ENCODE measurements at places on chromosomes 7 and 10.

- DNase-seq: no peak
Measured at GRCh38 chr10:61942604-61943461, 41.3 kb downstream of the ARID5B start.

DNA sequence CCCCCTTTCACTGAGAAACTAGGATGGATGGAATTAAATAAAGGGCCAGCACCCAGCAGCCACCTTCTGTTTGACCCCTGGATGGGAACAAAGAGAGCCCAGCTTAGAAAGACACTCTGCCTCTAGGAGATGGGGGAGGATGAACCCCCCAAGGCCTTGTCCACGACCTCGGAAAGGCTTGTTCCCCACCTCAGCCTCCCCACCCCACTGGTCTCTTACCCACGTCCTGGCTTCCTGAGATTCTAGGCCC, 9.7 kb downstream of the ITPRIP start:
- no peak for DNase-seq

DNA sequence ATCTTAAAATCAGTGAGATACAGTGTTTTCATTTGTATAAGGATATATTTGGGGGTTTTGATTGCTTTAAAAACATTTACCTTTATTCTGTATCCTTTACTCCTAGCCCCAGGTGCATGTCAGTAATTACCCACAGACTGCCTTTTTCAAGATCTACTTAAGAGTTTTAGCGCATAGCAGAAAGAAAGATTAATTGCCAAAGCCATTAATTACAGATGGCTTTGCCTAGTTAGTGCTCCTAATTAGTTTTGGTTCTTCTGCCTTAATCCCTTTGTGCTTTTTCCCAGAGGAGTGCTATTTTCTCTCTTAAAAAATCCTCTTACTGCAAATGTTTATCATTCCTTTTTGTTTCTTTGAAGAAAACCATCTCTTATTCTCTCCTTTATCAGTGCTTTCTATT, 122.8 kb downstream of the MAPK8 start:
- no peak for DNase-seq

DNA sequence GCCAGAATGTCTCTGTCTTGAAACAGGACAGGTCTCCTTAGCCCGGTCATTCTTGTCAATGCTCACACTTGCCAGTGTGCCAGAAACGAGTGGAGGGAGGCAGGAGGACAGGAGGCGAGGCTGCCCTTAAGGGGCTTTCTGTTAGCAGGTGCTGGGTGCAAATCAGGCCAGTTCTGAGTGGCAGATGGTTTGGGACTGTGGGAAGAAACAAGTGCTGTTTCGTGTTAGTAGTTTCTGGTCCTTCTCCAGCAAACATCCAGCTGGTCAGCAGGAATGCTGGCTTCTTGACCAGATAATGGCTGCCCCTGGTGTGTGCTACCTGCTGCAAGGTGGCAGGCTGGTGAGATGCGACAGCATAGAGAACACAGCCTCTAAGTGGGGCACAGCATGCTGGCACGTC, 8.2 kb upstream of the NDUFB2 start:
- no peak for DNase-seq

- peak; percentile 58 for DNase-seq
Measured at GRCh38 chr10:79070606-79071395, 2.0 kb downstream of the ZMIZ1 start.

DNA sequence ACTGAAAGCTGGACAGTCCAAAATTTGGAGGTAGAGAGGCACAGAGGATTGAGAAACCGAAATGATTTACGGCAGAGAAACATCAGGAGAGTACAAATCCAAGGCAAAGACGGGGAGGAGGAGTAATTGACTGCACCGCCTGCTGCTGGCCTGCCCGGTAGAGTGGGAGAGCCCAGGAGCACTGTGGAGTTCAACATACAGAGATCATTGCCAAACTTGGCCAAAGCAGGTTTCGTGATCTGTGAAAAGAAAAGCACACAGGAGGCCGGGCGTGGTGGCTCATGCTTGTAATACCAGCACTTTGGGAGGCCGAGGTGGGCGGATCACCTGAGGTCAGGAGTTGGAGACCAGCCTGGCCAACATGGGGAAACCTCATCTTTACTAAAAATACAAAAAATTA, 306.0 kb upstream of the PFKP start:
- DNase-seq: no peak

- DNase-seq: peak; percentile 73
Measured at GRCh38 chr7:140982508-140982907, 32.2 kb downstream of the MRPS33 start.

DNA sequence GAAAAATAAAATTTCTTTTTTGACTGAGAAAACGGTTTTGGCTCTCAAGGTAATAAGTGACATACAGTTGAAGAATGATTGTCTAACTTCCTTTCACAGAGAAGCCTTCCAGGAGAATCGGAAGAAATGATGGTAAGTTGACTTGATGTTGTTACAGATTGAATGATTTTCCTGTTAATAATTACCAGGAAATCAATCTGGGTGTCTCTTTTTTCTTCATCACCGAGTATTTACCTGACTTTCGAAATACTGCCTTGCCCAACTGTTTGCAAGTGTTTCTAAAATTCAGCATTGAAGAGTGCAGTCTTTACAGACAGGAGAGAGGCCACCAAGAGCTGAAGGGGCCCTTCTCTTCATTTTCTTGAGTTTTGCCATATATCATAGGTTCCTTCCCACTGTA, 4.0 kb downstream of the ITIH2 start:
- no peak for DNase-seq

- no peak for DNase-seq
Measured at GRCh38 chr7:121048195-121048594, 59.7 kb downstream of the CPED1 start.

DNA sequence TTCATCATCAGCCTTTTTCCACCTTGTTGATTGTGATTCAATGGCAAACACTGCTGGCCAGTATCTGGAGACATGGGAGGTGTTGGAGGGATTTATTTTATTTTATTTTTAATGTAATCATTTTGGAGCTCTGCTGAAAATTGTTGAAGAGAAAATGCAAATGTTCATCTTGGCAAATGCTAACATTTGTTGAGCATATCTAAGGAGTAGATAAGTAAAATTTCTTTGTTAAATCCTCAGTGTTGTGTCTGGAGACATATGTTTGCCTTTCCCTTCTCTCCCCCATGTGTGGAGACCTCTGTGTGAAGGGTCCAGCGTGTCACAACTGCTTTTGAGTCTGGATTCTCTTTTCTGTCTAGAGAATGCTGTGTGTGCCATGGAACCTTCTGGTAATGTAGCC, 300.3 kb downstream of the FZD1 start:
- no peak for DNase-seq

GRCh38 chr7:2819954-2820397, 24.1 kb downstream of the GNA12 start:
- DNase-seq: no peak

DNA sequence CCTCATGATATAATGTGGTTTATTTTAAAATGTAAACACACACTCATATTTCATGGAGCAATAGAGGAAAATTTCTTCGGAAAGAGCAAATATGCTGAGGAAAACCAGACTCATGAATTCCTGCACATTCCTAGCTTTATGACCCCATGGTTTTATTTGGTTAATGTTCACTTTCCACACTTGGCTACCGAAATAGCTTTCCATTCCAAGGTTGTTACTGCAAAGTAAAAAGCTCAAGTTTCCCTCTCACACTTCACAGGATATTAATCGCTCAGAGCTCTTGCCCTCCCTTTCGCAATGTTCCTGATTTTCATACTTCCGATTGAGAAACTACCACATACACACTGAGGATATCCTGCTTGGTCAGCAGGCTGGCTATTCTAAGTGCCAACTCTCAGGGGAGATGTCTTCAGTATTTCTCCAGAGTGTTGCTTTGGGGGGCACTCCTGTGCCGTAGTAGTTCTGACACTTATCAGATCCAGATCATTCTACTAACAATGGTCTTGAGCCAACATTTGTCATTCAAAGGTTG, 77.5 kb upstream of the STEAP1B start:
- no peak for DNase-seq

Data from hematopoietic multipotent progenitor cell (in vitro differentiated cells).